ENCODE measurements at places on chromosomes 12 and 14.

- peak; percentile 57 for DNase-seq
Observed at GRCh38 chr12:67943141-67943892, 45.9 kb upstream of the IFNG-AS1 start.

DNA sequence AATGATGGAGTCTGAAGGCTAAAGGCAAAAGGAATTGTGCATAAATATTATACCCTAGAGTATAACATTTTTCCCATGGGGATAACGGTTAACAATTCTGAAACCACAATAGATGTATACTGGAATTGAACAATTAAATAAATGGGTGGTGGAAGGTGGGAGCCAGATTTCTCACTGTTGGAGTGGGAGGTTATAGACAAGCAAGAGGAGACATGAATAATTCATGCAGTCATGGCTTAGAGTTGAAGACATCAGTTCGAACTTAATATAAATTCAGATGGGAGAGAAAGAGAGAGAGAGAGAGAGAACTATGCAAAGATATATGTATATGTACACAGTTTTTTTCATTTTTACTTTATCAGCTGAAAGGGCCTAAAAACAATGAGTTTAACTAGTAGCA lies 523.9 kb downstream of the FOXG1 start:
- no peak for DNase-seq

DNA sequence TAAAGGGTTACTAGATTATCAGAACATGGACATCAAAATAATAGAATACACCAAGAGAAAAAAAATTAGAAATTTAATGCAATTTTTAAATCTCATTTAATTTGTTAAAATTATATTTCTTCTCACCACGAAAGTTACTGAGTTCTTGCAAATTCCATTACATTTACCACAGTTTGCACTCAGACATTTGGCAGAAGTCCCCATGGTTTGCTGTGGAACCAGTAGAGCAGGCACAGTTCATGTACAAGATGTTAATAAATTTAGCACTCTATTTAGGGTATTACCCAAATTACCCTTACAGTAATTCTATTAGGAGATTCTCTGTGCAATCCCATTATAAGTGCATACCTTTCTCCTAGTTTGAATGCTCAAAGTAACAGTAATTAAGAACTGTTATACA lies 9.7 kb downstream of the SCN8A start:
- DNase-seq, result no peak

DNA sequence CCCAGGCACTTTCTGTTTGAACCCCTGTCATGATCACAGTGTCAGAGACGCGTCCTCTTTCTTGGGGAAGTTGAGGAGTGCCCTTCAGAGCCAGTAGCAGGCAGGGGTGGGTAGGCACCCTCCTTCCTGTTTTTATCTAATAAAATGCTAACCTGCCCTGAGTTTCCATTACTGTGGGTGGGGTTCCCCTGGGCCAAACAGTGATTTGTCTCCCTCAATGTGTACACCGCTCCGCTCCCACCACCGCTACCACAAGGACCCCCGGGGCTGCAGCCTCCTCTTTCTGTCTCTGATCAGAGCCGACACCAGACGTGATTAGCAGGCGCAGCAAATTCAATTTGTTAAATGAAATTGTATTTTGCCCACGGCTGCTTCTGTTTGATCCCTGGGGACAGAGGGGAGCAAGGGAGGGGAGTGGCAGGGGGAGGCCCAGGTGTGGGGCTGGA lies 5.1 kb downstream of the SHMT2 start:
- DNase-seq, result no peak

DNA sequence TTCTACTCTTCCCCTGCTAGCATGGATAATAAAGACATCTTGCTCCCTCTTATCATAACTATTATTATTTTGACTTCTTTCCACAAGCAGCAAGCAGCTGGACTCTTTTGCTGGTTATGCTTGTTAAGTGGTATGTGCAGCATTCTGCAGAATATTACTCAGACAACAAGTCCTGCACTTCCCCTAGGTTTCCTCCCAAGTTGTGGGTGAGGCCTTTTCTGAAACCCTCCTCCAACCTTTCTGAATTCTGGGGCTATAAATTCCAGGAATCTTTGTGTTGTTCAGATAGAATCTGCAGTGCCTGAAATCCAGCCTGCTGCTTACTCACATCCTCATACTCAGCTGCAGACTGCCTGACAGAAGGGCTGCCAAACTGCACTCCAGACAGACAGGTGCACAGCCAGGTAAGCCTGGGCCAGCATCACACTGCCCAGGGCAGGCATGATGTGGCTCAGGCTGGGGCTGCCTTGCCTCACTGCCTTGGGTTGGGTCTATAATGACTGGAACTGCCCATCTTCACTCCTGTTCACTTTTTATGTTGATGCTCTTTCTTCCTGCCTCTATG lies 6.2 kb upstream of the DHRS2 start:
- no peak for DNase-seq

- DNase-seq, result no peak
Observed at GRCh38 chr12:55681142-55682077, 26.3 kb downstream of the ITGA7 start.

DNA sequence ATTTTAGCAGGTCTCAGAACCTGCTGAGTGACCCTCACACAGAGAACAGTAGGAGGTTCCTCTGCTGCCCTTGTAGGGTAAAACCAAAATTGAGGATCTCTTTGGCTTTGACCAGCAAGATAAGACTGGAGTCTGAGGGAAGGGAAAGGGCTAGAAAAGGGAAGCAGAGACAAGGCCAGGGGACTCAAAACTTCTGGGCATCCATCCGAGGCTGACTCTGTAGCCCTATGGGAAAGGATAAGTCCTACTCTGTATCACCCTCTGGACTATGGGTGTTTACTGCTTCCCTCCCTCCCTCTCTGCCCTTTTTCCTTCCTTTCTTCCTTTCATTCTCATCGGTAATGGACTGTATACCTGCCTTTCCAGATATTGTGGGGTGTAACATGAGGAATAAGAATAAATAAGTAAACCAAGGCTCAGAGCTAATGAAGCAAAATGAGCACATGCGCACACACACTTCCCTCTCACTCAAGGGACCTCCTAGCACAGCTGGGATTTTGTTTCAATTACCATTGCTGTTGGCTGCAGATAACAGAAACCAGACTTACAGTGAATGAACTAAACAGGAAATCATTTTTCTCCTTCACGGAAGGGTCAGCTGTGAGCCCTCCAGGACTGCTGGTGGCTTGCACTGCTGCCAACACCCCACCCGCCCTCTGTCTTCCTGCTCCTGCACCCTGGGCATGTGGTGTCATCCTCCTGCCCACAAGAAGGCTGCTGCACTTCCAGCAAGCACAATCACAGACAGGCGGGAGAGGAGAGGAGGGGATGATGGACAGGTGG lies 404.4 kb upstream of the CCDC196 start:
- no peak for DNase-seq

DNA sequence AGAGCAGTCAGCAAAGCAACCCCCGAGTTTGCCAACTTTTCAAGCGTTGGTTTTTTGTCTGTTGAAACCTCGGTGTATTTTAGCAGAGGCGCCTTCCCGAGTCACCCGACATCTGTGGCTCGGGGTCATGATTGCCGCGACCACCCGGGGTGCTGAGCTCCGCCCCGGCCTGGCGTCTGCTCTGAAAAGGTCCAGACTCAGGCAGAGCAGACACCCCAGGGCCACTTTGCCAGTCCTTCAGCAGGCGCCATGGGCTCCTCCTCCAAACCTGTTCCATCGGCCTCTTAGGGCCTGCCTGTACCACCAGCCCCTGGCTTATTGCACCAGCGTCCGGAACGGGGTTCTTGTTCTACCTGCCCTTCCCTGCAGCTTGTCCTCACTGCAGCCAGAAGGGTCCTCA lies 19.1 kb downstream of the ANKRD9 start:
- no peak for DNase-seq

GRCh38 chr14:73825551-73826188 lies 26.0 kb upstream of the PTGR2 start:
- DNase-seq, result peak; percentile 77

- no peak for DNase-seq
Observed at GRCh38 chr12:56806303-56806702, 43.2 kb downstream of the HSD17B6 start.

- DNase-seq, result no peak
Observed at GRCh38 chr12:104171785-104172569, 34.0 kb upstream of the NFYB start.

All from activated T-cell treated with anti-CD3 and anti-CD28 coated beads for 1 hour (primary cell).